ENCODE measurements at places on chromosomes 4 and X.

- no peak for DNase-seq
These were observed 58.4 kb upstream of the TACR3 start for GRCh38 chr4:103778221-103778620.

DNA sequence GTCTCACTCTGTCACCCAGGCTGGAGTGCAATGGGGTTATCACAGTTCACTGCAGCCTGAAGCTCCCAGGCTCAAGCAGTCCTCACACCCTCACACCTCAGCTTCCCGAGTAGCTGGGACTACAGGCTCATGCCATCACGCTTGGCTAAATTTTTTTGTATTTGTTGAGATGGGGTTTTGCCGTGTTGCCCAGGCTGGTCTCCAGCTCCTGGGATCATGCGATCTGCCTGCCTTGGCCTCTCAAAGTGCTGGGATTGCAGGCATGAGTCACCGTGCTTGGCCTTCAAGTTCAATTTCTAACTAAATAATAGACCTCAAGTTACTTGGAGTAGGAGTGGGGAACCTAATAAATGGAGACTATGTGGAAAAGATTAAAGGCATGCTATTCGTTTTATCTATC lies 48.9 kb downstream of the MND1 start:
- no peak for DNase-seq

DNA sequence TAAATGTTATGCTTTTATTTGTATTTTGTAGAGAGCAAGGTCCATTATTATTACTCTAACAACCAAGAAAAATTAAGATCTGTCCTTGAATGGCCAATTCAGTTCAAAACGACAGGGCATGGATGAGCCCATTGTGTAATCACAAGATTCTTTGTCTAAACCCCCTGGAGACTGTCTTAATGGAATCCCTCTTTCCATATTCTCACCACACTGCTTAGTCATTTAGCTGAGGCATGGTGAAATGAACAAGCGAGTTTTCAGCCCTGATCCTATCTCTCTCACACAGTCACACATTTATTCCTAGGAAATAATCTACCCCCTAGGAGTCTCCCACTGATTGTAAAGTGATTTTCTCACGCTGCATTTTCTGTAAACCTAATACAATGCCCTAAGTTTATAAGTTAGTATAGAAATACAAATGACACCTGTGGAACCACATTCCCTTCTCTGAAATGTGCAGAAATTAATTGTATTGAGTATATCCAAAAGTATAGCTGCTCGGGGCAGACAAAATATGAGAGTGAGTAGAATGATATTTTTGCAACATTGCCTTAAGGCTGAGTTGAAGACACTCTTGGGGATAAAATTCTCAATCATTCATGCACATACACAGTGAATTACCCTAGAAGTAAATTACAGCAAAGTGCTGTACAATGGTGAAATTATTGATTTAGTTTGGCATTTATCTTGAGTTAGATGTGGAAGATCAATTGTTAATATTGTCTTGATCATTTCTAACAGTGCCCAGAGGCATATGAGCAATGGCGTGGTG lies 119.7 kb upstream of the PCDH7 start:
- no peak for DNase-seq

GRCh38 chr4:3874028-3874415 lies 107.8 kb downstream of the ADRA2C start:
- no peak for DNase-seq

GRCh38 chr4:24032371-24032989 lies 142.6 kb upstream of the PPARGC1A start:
- DNase-seq = no peak

DNA sequence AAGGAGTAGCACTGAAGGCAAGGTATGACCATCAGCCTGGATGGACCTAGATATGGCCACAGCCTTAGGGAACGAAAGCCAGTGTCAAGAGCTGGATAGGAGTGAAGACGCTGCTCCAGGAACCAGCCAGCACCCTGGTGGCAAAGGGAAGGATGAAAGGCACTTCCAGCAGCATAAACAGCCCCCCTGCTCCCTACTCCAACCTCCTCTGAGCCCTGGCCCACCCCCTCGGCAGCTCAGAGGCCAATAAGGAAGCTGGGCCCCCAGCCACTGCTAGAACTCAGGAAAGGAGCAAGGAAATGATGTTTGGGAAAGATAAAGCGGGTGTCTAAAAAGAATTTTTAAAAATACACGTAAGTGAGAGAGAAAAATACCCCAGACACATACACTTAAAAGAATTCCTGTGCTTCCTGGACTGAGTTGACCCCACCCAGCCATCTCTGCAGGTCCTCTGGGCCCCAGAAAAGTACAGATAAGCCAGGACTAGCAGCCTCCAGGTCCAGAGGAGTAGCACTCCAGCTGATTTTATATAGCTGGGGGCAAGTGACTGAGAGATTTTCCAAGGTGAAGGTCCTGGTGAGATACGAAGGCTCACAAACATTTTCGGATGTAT lies 170.4 kb downstream of the SHROOM4 start:
- DNase-seq = no peak

GRCh38 chr4:108601106-108601505 lies 19.3 kb upstream of the RPL34 start:
- DNase-seq = no peak

DNA sequence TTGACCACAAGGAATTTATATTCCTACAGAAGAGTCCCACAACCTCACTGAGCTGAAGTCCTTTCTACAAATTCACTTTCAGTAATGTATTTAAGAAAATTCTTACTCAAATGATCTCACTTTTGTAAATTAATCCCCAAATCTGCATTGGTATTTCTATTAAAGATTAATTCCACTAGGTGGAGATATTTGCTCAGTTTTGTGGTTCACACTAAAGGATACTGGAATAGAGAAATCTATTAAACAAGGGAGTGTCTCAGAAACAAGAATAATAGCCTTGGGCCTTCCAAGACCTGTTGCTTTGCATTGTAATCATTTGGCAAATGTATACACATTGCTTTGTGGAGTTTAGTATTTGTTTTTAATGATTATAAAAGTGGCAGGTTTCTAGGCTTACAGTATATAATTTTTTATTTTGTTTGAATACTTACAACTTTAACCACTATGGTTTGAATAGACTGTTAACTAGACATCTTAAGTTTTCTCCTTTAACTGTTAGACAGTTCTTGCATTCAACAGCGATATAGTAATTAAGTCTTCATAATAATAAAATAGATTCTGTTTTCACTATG lies 25.9 kb downstream of the CFAP299 start:
- DNase-seq = no peak

DNA sequence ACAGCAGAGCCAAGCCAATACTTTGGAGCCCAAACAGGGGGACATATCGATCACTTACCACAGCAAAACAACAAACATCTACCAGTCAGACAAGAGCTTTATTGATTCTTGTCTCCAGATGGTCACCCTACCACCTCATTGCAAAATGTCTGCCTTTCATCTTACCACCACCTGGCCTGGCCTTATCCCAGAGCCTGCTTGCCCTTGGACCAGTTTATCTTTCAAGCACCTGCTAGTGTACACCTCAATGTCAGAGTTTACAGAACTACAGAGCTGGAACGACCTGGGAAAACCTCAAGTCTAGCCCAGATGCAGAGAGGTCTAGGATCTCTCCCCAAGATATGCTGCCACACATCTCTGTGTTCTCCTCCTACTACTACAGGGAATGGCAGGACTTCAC lies 4.5 kb downstream of the BCAP31 start:
- DNase-seq = no peak

DNA sequence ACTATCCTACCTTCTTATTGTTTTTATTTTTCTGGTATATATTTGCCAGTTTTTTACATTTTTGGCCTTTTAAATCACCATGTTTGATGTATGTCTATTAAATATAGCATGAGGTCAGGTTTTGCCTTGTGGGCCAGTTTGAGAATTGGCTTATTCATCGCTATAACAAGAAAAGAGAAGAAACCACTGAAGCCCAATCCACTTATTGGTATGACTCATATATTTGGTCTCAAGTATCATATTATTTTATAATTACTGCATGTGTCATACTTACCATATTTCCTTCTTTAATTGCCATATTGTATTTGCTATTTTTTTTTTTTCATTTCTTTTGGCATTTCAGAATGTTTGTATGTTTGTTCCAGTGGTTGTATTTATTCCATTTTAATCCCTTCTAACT lies 99.3 kb downstream of the IRF2 start:
- DNase-seq = no peak

DNA sequence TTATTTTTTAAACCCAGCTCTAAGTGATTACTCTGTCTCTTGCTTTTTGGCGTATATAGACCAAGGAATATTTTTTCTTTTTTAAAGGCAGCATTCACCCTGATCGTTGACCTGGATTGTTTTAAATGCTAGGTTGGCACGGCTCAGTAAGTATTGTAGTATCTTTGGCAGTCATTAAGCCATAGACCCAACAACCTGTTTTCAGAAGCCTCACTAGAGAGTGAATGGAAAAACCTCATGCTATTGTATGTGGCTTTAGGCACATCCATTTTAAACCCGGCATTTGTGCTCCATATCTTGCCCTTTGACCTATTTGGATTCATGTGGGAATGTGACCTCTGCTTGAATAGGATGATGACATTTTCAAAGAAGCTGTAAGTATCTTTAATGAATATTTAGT lies 183.9 kb downstream of the SNCA start:
- no peak for DNase-seq

DNA sequence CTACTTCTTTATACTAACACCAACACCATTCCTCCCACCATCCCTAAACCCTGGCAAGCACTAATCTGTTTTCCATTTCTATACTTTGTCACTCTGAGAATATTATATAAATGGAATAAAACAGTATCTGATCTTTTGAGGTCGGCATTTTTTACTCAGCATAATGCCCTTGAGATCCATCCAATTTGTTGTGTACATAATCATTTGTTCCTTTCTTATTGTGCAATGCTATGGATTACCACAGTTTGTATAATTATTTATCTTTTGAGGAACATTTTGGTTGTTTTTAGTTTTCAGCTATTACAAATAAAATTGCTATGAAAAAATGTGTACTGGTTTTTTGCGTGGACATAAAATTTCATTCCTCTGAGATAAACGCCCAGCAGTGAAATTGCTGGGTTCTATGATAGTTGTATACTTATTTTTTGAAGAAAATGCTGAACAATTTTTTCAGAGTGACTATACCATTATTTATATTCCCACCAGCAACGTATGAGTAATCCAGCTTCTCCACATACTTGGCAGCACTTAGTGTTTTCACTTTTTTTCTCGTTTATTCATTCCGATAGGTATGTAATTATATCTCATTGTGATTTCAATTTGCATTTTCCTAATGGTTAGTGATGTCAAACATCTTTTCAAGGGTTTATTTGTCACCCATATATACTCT lies 154.3 kb upstream of the DCAF8L1 start:
- no peak for DNase-seq

DNA sequence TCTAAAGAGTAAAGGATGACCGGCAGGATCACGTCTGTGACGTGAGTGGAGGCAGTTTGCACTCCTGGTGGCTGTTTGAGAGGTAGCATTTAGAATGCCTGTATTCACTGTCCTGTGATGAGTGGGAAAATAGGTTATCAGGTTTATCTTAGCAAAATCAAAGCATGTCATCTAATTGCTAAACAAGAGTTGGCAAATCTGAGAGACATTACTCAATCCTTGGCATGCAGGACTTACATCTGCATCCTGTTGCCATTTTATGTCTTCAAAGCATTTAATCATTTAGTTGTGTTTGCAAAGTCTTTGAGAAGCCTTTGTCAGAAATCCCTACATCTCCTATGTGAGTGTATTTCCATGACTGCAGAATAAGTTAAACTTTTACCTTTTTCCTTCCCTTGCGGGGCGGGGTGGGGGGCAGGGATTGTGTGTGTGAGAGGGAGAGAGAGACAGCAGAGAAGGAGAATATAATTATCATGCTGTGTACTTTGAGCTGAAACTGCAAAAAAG lies 41.4 kb upstream of the MSANTD1 start:
- no peak for DNase-seq

DNA sequence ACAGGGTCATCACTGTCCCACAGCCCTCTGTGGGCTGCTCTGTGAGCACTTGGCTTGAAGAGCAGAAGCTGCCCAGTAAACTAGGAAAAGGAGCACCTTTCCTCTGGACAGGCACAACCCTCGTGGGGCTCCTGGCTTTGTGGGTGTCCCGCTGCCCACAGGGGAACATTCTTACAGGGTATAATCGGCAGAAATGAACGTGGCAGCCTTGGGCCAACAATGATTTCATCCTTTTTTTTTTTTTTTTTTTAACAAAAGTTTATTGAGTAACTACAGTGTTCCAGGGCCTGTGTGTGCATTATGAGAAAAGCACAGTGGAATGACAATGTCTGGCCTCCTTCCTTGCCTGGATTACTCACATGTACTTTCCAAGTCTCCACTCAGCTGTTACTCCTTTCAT lies 197.2 kb downstream of the PDGFC start:
- no peak for DNase-seq

DNA sequence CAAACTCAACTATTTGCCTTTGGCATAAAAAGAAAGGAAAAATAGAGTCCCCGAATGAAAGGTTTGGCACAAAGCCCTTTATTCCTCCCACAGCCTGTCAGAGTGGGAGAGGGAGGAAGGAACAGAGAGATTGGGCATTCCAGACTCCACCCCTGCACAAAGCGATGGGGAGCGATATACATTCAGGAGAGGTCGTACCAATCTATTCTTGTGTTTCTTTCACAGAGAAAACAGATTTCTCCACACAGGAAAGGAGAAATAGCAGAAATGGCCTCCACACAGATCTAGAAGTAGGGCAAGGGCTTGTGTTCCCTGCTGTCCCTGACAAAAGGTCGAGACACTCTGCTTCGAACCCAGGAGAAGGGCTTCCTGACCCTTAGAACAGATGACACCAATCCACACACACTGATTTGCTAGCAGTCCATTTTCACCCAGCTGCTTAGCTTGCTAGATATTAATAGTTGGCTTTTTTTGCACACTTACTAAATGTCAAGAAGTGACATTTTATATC lies 197.4 kb downstream of the MAML3 start:
- DNase-seq = no peak

GRCh38 chr4:8896506-8896905 lies 24.9 kb upstream of the HMX1 start:
- no peak for DNase-seq

GRCh38 chr4:163590619-163591264 lies 96.3 kb downstream of the TMA16 start:
- DNase-seq = no peak

DNA sequence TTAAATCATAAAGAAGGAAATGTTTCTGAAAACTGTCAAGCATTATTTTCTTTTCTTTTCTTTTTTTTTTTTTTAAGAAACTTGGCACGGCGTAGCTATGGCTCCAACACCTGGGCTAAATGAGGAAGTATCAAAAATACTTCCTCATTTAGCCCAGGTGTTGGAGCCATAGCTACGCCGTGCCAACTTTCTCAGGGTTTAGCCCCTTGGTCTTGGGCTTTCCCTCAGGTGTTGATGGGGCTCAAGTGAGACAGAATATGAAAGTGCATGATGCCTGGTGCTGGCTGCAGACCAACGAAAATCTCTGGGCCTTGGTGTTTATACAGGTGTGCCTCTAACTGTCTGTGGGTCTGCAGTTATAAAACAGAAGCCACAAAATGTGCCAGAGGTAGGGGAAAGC lies 132.7 kb downstream of the ARHGAP24 start:
- DNase-seq = no peak

Measured in activated T-helper 1 cell treated with anti-CD3 and anti-CD28 coated beads, Interleukin-2, amount 50 U/mL, for 16 hours (primary cell).